Activated T-cell treated with anti-CD3 and anti-CD28 coated beads, Interleukin-2, amount 50 U/mL, for 24 hours (primary cell): ENCODE measurements at places on chromosomes 6 and 20.

DNA sequence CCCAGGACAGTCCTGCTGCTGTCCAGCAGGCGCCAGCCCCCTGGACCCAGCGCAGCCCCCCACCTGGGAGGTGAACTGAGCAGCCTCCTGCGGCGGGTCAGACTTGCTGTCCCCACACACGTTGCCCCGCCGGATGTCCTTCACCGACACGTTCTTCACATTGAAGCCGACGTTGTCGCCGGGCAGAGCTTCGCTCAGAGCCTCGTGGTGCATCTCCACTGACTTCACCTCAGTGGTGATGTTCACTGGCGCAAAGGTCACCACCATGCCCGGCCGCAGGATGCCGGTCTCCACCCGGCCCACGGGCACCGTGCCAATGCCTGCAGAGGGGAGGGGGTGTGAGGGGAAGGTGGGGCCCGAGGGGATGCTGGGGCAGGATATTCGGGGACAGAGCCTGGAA, 8.5 kb downstream of the EEF1A2 start:
- no peak for DNase-seq

GRCh38 chr6:26172608-26172968, 85.4 kb downstream of the HFE start:
- DNase-seq, result no peak

DNA sequence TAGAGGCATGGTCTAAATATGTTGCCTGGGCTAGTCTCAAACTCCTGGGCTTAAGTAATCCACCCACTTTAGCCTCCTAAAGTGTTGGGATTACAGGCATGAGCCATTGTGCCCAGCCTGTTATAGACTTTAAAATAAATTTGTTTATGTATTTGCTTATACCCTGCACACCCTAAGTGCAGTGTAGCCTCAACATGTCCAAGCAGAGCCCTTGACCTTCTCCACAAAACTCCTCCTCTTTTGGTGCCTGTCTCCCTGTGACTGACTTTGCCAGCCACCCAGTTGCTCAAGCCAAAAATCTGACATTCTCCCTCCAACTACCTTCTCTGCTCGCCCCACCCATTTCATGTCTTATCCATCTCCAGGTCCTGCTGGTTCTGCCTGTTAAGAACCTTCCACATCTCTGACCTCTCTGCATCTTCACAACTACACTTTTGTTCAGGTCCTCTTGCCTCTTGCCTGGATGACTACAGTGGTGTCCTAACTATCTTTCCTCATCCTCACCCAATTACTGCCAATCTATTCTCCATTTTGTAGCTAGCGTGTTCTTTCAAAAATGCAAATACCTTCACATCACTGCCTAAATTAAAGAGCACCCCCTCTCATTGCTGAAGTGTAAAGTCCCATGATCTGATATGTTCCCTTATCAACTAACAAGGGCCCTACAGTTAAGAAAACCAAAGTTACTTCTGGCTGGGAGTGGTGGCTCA, 11.2 kb upstream of the KIFC1 start:
- DNase-seq, result no peak

- DNase-seq, result no peak
Measured at GRCh38 chr20:50594591-50595432, 84.6 kb downstream of the PTPN1 start.

DNA sequence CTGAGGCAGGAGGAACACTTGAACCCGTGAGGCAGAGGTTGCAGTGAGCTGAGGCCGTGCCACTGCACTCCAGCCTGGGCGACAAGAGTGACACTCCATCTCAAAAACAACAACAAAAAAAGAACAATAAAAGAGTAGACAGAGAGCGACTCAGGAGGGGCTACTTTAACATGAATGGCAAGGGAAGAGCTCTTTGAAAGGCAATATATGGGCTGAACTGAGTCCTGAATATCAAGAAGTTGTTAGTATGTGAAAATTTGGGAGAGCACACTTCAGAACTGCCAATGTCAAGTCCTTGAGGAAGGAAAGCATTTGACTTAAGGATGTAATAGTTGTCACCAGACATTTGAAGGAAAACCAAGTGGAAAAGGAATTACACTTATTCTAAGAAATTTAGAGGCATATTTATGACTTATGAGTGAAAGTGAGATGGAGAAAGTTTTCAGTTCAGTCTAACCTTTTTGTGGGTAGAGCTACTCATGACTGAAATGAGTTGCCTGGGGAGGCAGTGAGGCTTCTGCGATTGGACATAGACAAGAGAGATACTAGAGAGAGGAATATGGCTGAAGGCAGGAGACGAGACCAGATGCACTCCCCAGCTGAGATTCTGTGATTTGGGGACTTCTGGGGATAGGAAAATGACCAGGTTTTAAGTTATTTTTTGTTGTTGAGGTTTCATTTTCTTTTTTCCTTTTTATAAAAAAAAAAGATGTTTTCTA, 48.6 kb upstream of the SLC16A10 start:
- DNase-seq, result no peak

DNA sequence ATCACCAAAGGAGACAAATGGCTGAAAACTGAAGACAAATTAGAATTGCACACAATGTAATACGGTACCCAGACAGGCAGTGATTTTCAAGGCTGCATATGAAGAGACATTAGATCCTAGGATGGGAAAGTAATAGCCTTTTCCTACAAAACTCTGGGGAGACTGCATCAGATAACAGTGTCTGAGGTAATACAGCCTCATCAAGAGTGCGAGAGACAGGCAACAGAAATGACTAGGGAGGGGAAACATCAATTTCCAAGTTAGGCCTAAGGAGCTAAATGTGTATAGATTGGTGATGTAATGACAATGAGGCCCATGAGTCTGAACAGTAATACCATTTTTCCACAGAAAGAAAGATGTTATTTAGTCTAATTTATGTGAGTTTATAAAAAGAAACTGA, 200.3 kb downstream of the HTR1B start:
- DNase-seq, result no peak

DNA sequence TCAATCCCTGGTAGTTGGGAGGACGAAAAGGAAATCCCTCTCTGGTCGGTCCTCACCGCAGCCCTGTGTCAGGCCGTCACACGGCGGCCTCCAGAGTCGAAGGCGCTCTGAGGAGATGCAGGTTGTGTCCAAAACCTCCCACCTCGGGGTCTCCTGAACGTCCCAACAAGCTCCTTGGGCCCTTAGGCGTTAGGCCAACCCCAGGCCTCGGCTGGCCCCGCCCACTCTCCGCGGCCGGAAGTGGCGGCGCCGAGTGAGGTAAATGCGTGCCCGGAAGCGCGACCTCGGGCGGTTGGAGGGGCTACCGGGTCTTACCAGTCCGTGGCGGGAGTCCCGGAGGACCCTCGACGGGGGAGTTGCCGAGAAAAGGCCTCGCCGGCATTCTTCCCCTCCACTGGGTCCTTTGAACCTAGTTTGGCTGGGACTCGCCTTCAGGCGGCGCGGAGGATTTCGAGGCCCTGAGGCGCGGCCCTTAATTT, at the start of gene TDRD6:
Gene TDRD6 (plus strand): TSS at position 267 of the 479 bp plus-strand sequence. CDS start 244 bp downstream, outside the sequence.
- no peak for DNase-seq
